Spinal cord (tissue), 10 donors: ENCODE measurements at places on chromosomes 6 and 20. TPM values are rescaled to one million over a fixed set of nuclear protein-coding genes. Genes with fewer than 3 reads are reported as not detected.

The MAPK13 gene
- 2.8 TPM for total RNA-seq

The PRDM1 gene
- 1.3 TPM for total RNA-seq

- no peak overlapping the region for H3K4me3 ChIP-seq
- H3K27ac ChIP-seq: no peak overlapping the region
- no peaks in the 10 kb centered on the region for H3K27me3 ChIP-seq
- DNase-seq: no peak
- H3K36me3 ChIP-seq: no peaks in the 10 kb centered on the region
These were observed 79.6 kb downstream of the RCAN2 start for GRCh38 chr6:46411456-46412197.

GRCh38 chr6:155340464-155341129, 26.3 kb upstream of the TFB1M start:
- no peaks in the 10 kb centered on the region for H3K27me3 ChIP-seq
- no peaks in the 10 kb centered on the region for H3K36me3 ChIP-seq
- no peaks in the 10 kb centered on the region for H3K4me1 ChIP-seq

DNA sequence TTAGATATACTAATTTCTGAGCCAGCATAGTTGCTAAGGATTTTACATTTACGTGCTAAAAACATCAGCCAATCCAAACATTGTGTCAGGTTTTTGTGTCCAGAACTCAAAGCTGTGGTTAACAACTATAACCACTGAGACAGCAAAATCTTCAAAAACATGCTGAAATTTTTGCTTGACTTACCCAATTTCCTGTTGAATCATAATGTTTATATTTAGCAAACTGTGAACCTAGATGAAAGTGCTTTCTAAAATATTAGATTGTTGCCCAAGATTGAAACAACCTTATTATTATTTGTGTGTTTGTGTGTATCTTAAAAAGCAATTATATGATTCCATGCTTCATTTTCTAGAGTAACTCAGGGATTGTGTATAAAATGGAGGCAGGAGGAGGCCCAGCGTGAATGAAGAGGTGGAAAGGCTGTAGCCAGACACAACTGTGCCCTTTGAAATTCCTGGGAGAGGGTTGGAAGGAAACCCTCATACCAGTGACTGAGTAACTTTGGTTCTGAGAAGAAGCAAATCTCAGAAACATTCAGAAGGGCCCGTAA, 48.0 kb downstream of the ARMC2 start:
- H3K27me3 ChIP-seq: no peaks in the 10 kb centered on the region
- no peak overlapping the region for H3K4me3 ChIP-seq

GRCh38 chr6:137677709-137678108, 183.5 kb upstream of the OLIG3 start:
- H3K4me1 ChIP-seq: no peaks in the 10 kb centered on the region
- no peaks in the 10 kb centered on the region for H3K27me3 ChIP-seq
- no peak overlapping the region for H3K27ac ChIP-seq
- no peak overlapping the region for H3K4me3 ChIP-seq
- no peak for DNase-seq

- H3K36me3 ChIP-seq: no peaks in the 10 kb centered on the region
- no peak overlapping the region for H3K27ac ChIP-seq
- no peaks in the 10 kb centered on the region for H3K27me3 ChIP-seq
- no peak overlapping the region for H3K4me3 ChIP-seq
- DNase-seq: no peak
These were observed 211.1 kb downstream of the SOD2 start for GRCh38 chr6:159481897-159482296.
